ENCODE measurements at places on chromosomes 3 and 15. TPM values are rescaled to one million over a fixed set of nuclear protein-coding genes. Genes with fewer than 3 reads are reported as not detected.
A peak's percentile ranks its signal among the peaks of the same experiment; 100 is the strongest.

The ZKSCAN7 gene
- total RNA-seq = 5.6 TPM

The C3orf22 gene
- 4.9 TPM for total RNA-seq

DNA sequence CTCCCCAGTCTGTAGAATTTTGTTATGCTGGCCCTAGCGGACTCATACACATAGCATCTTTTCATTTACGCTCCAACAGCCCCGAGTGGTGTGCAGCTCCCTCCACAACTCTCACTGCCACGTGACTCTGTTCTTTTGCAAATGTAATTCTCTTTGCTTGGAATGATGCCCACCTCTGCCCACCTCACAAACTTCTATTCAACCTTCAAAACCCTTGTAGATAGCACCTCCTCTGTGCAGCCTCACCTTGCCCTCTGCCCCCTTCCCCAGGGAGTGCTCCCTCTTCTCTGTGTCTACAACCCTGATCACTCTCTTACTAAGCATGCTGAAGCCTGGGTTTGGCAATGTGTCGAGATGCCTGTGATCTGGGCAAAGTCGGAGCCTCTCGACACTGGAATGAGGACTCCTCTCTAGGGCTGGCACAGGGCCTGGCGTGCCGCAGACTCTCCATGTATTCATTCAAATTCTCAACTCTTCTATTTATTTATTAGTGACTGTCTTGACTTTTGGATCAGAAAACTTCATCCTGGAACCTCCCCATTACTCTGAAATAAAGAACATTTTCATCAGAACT is 73.5 kb downstream of the MGLL start:
- no peak for DNase-seq
- H3K4me3 ChIP-seq = no peak overlapping the region
- peaks cover 2% of the 10 kb centered on the region for H3K4me1 ChIP-seq

The TRIM42 gene
- total RNA-seq = not detected

DNA sequence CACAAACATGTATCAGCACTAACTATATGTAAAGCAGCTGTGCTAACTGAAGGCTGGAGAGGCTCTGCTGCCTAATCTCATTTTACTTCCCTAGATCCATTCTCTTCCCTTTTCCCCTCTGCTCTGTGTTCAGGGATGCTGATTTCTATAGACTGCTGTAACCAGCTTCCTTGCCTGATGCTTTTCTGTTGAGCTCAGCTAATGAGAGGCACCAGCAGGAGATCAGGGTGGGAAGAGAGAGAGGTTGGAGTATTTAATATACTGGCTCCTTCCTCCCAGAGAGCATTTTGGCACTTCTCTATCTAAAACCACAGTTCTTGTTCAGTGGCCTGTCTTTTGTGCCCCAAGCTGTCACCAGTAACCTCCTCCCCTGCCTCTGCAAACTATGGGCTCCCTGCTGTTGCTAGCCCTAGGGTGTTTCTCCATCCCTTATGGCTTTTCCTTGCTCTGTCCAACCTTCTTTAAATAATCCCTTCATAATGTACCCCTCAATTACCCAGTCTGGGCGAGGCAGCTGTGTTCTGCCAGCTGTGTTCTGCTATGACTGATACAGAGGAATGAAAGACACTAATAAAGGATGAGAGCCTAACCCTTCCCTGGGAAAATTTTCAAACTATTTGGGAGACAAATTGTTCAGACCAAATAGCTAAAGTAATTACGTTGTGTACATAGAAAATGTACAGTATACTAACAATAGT is 69.5 kb downstream of the CADPS start:
- H3K27ac ChIP-seq = no peak overlapping the region
- H3K27me3 ChIP-seq = no peaks in the 10 kb centered on the region
- H3K4me3 ChIP-seq = no peak overlapping the region
- H3K36me3 ChIP-seq = no peaks in the 10 kb centered on the region
- no peaks in the 10 kb centered on the region for H3K4me1 ChIP-seq

GRCh38 chr3:106862067-106862466 is 515.2 kb upstream of the CCDC54 start:
- H3K36me3 ChIP-seq = no peaks in the 10 kb centered on the region
- H3K27ac ChIP-seq = no peak overlapping the region
- no peak overlapping the region for H3K4me3 ChIP-seq
- DNase-seq = no peak
- H3K4me1 ChIP-seq = no peaks in the 10 kb centered on the region

- H3K27me3 ChIP-seq = no peaks in the 10 kb centered on the region
- H3K27ac ChIP-seq = no peak overlapping the region
- H3K4me1 ChIP-seq = no peaks in the 10 kb centered on the region
Observed at GRCh38 chr3:38039899-38040261, 872 bp downstream of the DLEC1 start.

- H3K4me3 ChIP-seq = peak overlapping the region; percentile 80
- DNase-seq = no peak
- H3K36me3 ChIP-seq = peaks cover 16% of the 10 kb centered on the region
- peak overlapping the region; percentile 85 for H3K27ac ChIP-seq
- H3K27me3 ChIP-seq = no peaks in the 10 kb centered on the region
Observed at GRCh38 chr15:64163659-64164362, 989 bp upstream of the PPIB start.

DNA sequence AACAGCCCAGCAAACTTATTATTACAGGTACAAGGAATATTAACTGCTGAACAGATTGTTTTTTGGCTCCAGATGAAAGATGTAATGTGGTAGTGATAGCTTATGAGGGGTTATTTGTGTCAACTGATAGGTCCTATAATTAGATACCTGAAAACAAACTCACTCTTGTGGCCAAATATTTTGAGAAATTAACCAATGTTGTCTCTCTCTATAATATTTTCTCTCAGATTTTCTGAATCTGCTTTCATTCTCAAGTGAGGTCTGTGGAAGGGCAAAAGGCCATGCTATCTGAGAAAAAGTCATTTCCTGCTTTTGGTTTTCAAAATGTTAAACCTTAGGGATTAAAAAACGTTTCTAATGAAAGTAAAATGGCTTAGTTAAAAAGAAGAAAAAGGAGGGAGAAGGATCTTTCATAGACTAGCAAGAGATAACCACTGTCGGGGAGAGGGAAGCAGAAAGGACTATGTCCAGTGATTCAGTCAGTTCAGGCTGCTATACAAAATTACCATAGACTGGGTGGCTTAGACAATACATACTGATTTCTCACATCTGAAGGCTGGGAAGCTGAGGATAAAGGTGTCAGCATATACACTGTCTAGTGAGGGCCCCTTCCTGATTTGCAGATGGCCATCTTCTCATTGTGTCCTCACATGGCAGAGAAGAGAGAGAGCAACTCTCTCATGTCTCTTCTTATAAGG is 277.5 kb upstream of the P2RY1 start:
- DNase-seq = no peak
- no peak overlapping the region for H3K4me3 ChIP-seq
- H3K4me1 ChIP-seq = no peaks in the 10 kb centered on the region
- H3K27me3 ChIP-seq = no peaks in the 10 kb centered on the region
- no peaks in the 10 kb centered on the region for H3K36me3 ChIP-seq

DNA sequence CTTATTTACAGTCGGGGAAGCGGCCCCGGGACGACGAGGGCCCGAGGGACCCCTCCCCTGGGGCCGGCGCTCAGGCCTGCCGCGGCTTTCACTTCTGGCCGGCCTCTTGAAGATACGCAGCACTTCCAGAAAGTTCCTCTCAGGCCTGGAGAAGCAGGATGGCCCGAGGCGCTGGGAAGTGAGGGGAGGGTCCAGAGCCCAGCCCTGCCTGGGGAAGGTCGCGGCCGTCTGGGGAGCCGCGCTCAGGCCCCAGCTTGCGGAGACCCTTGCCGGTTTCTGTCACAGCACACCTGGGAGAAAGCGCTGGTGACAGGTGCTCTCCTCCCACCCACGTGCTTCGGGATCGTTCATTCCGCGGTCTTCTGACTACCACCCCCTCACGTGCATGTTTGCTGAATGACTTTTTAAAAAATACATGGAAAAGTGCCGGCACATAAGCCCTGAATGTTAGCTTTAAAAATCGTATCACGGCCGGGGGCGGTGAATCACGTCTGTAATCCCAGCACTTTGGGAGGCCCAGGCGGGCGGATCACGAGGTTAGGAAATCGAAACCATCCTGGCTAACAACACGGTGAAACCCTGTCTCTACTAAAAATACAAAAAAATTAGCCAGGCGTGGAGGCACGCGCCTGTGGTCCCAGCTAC is 727 bp upstream of the TM2D3 start:
- peak overlapping the region; percentile 92 for H3K4me3 ChIP-seq
- peak overlapping the region; percentile 96 for H3K27ac ChIP-seq
- no peaks in the 10 kb centered on the region for H3K27me3 ChIP-seq
- DNase-seq = peak; percentile 18
- H3K36me3 ChIP-seq = no peaks in the 10 kb centered on the region

DNA sequence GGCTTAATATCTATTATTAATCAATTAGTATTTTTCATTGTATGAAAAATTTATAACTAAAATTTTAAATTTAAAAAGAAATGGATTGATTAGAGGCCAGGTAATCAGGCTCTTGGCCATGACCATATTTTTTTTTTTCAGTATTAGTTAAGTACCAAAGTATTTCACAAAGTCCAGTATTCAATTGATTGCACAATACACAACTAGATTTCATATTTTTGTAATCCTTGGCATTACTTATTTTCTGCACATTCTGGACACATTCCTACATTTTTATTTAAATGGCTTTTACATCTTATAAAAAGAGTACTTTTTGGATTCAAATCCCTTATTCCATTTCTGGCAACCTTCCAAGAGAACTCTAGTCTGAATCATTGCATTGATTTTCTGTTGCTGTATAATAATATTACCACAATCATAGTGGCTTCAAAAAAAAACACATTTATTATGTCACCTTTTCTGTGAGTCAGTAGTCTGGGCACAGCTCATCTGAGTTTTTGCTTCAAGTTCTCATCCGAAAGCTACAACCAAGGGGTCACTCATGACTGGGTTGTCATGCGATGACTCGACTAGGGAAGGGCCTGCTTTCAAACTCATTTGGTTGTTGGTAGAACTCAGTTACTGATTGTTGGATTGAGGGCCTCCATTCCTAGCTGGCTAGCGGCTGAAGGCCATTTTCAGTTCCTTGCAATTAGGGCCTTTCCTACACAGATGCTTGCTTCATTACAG is 90.7 kb downstream of the CNTN6 start:
- no peaks in the 10 kb centered on the region for H3K27me3 ChIP-seq
- no peaks in the 10 kb centered on the region for H3K36me3 ChIP-seq
- no peak overlapping the region for H3K4me3 ChIP-seq
- DNase-seq = no peak

The FSIP1 gene
- total RNA-seq = 2.3 TPM

- H3K4me3 ChIP-seq = no peak overlapping the region
- no peaks in the 10 kb centered on the region for H3K36me3 ChIP-seq
- H3K4me1 ChIP-seq = no peaks in the 10 kb centered on the region
- no peak for DNase-seq
- H3K27me3 ChIP-seq = no peaks in the 10 kb centered on the region
Observed at GRCh38 chr3:51692980-51693395, 13.9 kb upstream of the GRM2 start.

The ADAMTS9 gene
- total RNA-seq = 30.0 TPM

- no peaks in the 10 kb centered on the region for H3K36me3 ChIP-seq
- H3K27ac ChIP-seq = no peak overlapping the region
- no peaks in the 10 kb centered on the region for H3K27me3 ChIP-seq
Observed at GRCh38 chr3:10453431-10454163, 51.8 kb downstream of the ATP2B2 start.

Measured in prostate gland (tissue), 2 donors.